T-helper 17 cell (primary cell): ENCODE measurements at places on chromosomes 6 and 20.
A peak's percentile ranks its signal among the peaks of the same experiment; 100 is the strongest.

- peak overlapping the region; percentile 98 for H3K27ac ChIP-seq
- no peaks in the 10 kb centered on the region for H3K27me3 ChIP-seq
- no peak for DNase-seq
- H3K4me3 ChIP-seq = peak overlapping the region; percentile 99
Measured at GRCh38 chr20:44970243-44970757, 4.0 kb downstream of the STK4 start.

DNA sequence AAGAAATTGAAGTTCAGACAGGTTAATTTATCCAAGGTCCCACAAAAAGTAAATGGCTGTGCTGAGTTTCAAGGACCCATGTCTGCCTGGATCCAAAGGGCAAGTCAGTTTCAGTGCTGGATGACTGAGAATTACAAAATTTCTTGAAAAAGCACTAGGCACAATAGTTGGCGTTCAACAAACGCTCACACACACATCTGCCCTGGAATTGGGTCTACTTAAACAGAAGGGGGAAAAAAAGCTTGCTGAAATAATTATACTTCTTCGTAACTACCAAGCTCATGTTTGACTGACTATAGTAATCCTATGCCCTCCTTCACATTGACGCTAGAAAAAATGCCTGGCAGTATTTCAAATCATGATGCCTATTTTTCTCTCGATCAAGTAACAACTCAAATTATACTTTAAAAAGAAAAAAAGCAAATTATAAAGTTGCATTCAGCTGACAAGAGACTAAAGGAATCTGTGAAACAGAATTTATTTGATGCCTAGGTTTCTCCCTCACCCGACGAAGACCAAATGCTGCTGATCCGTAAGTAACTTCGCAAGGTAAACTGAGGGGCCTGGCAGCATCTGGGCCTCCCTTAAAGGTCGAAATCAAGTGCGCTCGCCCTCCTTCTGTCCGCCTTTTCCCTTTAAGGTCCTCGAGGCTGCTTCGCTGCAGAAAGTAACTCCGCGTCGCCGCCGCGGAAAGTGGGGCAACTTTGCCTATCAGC, 650 bp upstream of the CD2AP start:
- peak overlapping the region; percentile 100 for H3K4me3 ChIP-seq
- H3K36me3 ChIP-seq = peaks cover 5% of the 10 kb centered on the region
- DNase-seq = no peak
- H3K27ac ChIP-seq = peak overlapping the region; percentile 99
- H3K4me1 ChIP-seq = peaks cover 34% of the 10 kb centered on the region

- H3K4me3 ChIP-seq = no peak overlapping the region
- no peak overlapping the region for H3K27ac ChIP-seq
- no peaks in the 10 kb centered on the region for H3K4me1 ChIP-seq
- H3K27me3 ChIP-seq = no peaks in the 10 kb centered on the region
Measured at GRCh38 chr6:68343901-68344300, 291.2 kb upstream of the ADGRB3 start.

DNA sequence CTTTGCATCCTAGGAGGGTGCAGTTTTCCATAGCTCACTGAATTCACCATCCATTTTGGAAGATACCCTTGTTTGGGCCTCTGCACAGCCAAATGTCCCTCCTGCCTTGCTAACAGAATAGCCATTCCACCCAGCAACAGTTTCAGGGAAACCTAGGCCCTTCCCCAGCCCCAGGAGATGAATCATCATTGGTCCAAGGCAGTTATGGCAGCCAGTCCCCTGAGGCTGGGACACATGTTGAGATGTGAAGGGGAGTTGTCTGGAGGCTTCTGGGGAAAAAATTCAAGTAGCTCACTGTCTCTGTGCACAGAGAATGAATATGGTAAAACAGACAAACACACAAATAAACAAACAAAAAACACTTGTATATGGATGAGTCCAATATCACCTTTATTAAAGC, 17.4 kb upstream of the SIRPB2 start:
- H3K36me3 ChIP-seq = peaks cover 7% of the 10 kb centered on the region
- no peak overlapping the region for H3K4me3 ChIP-seq
- DNase-seq = no peak
- H3K4me1 ChIP-seq = peaks cover 2% of the 10 kb centered on the region
